Stimulated activated CD4-positive, alpha-beta T cell treated with anti-CD3 and anti-CD28 coated beads, Interleukin-2, amount 100 ng/mL, for 4 hours (primary cell): ENCODE measurements at places on chromosomes 16 and 17.

DNA sequence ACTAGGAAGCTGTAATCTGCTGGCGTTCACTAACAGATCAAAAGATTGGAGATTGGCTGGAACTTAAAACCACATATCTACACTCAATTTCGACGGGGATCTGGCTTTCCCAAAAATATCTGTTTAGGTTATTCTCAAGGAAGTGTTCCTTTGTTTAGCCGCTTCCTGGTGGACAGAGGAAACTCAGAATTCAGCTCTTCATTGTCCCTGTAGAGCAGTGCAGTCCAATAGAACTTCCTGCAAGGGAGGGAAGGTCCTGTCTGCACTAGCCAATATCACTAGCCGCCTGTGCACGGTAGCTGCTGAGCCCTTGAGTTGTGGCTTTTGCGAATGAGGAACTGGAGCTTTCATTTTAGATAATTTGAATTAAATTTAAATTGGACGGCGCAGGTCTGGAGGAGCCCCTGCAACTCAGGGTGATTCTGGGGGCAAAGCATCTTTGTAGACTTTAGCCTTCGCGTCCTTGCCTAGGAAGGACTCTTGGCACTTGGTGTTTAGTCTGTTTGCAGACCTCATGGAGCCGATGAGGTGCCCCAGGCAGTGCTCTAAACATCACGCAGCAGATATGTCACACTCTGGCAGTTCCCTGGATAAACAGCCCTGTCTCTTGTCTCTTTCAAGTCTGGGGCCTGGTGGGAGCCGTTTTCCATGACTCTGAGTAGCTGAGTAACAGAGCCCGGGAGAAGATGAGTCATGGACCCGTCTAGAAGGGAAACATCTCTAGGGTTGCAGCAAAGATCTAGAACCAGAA, 122.2 kb downstream of the CCDC182 start:
- DNase-seq: no peak

- DNase-seq: peak; percentile 53
Observed at GRCh38 chr17:81387100-81388090, 7.9 kb upstream of the BAHCC1 start.

DNA sequence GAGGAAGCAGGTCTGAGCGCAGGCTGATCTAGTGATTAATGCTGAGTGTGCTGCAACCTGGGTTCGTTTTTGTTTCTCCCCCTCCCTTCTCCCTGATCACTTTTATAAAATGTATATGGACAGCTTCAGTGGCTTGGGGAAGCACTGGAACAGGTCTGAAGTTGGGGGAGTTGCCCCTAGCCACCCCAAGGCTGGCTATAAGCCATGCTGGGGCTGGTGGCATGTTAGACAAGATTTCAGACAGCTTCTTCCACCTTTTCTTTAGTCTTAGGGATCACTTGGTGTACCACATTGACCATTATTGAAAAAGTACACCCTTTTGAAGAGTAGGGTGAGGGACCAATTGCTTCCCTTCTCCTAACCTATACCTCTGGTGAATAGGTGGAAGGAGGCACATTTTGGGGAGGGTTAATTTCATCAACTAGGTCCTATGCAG, 3.8 kb upstream of the VAC14 start:
- no peak for DNase-seq

DNA sequence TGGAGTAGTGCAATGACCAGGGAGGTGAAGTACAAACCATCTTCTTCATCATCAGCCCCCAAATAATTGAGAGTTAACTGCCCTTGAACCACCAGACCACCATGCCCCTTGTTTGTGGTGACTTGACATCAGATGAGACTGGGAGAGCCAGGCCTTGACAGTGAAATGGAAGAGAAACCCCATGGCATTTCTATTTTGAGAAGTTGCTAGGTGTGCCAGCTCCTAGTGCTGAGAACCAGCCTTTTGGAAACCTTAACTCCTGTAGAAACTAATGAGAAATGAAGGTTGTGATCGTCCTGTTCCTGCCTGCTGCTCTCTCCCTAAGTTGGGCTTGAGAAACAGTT, 2.8 kb downstream of the TMEM94 start:
- DNase-seq: no peak

- no peak for DNase-seq
Observed at GRCh38 chr17:67258821-67259468, 13.9 kb upstream of the HELZ start.

GRCh38 chr17:70173681-70174080, 4.3 kb downstream of the KCNJ2 start:
- no peak for DNase-seq

GRCh38 chr16:77599793-77600415, 122.4 kb upstream of the NUDT7 start:
- DNase-seq: no peak
